T-helper 17 cell (primary cell): ENCODE measurements at places on chromosomes 1 and 21.

DNA sequence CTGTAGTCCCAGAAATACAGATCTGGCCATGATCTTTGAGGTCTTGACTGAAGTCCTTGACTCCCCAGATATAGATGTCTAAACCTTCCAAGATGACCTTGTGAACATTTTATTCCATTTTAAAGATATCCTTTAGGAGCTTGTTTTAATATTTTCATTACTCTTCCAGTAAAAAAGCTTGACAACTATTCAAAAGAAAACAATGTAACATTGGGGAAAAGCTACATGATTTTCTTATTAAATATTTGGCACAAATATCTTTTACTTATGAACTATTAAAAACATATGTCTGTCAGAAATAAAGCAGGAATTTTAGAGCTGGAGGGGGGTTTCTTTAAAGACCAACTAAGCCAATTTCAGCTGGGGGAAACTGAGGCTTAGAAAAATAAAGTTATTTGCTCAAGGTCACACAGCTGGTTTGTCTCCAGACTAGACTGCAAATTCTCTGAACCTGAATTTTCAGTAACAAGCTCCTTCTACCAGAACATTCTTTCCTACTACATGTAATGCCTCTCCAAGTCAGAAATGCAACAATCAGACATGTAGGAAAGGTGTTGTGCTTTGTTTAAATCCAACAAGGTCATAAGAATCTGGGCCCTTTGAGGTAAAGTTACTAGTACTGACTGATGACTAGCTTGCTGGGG is 67.0 kb upstream of the PTCH2 start:
- DNase-seq = no peak

- DNase-seq = no peak
Measured at GRCh38 chr1:8388732-8389562, 71.0 kb downstream of the SLC45A1 start.

- no peak for DNase-seq
Measured at GRCh38 chr1:238258510-238258909, 367.8 kb upstream of the ZP4 start.

GRCh38 chr1:112501810-112502641 is 6.7 kb upstream of the WNT2B start:
- peak; percentile 45 for DNase-seq

- DNase-seq = no peak
Measured at GRCh38 chr1:34013958-34014737, 150.3 kb downstream of the HMGB4 start.

DNA sequence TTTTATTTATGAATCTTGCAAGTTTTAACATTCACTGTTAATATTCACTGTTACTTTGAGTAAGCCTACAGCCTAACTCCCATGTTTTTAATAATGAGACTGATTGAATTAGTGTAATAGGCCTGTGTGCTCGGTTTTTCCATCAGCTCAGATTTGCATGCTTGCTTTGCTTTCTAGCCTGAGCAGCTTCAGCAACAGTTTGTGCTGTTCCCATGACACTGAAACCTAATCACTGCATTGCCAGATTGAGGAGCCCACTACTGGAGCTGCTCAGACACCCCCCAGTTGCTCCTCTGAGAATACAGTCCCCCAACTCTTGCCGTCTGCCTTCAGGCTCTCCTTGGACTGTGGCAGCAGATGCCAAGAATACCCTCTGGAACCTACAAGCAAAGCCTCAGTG is 695.4 kb downstream of the BRINP3 start:
- no peak for DNase-seq
